Activated naive CD4-positive, alpha-beta T cell treated with anti-CD3 and anti-CD28 coated beads, Interleukin-2, amount 50 U/mL, for 72 hours (primary cell): ENCODE measurements at places on chromosomes 4 and X. TPM values are rescaled to one million over a fixed set of nuclear protein-coding genes. Genes with fewer than 3 reads are reported as not detected.
A peak's percentile ranks its signal among the peaks of the same experiment; 100 is the strongest.

Gene GPRASP3
- total RNA-seq, result 3.1 TPM

Gene CTAG2
- not detected for total RNA-seq

Gene SLC25A53
- total RNA-seq, result 8.1 TPM

- DNase-seq, result no peak
Measured at GRCh38 chr4:144399927-144400326, 246.0 kb upstream of the HHIP start.

DNA sequence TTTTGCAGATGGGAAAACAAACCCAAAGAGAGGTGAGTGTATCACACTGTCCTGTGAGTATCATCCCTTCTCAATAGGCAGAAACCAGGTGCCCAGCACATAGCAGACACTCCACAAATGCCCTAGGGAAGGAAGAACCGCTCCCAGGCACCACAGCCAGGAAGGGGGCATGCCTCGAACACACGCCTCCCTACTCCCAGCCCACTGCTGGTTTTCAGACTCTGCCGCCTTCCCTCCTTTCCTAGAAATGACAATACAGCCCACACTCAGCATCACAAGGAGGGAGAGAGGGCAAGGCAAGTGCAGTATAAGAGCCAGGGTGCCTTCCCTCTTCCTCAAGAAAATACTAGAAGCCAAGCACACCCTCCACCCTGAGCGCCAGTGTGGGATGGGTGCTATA, 16.2 kb downstream of the JAKMIP1 start:
- no peak for DNase-seq

- no peak for DNase-seq
Measured at GRCh38 chrX:40474205-40474626, 106.6 kb upstream of the ATP6AP2 start.

DNA sequence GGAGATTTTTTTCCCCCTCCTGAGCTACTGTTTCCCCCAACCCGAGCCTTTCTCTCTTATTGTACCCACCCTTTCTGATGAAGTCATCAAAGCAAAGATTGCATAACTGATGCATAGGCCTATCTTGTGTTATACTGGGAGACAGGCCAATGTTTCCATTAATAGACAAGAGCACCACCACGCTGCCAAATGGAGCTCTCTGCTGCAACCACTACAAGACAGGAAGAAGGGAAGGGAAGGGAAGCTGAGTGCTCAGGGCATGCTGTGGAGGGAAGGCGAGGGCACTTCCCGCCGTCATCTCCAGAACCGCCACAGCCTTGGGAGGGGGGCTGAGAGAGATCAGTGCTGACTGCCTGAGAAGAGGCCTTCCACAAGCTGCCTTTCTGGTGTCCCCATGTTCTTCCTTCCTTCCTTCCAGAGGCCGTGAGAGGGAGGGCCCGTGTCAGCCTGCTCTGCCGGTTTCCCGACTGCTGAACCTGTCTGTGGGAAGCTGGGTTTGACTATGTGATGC, 75.0 kb downstream of the MGST2 start:
- no peak for DNase-seq

- no peak for DNase-seq
Measured at GRCh38 chrX:130625386-130625785, 223.6 kb downstream of the RBMX2 start.

DNA sequence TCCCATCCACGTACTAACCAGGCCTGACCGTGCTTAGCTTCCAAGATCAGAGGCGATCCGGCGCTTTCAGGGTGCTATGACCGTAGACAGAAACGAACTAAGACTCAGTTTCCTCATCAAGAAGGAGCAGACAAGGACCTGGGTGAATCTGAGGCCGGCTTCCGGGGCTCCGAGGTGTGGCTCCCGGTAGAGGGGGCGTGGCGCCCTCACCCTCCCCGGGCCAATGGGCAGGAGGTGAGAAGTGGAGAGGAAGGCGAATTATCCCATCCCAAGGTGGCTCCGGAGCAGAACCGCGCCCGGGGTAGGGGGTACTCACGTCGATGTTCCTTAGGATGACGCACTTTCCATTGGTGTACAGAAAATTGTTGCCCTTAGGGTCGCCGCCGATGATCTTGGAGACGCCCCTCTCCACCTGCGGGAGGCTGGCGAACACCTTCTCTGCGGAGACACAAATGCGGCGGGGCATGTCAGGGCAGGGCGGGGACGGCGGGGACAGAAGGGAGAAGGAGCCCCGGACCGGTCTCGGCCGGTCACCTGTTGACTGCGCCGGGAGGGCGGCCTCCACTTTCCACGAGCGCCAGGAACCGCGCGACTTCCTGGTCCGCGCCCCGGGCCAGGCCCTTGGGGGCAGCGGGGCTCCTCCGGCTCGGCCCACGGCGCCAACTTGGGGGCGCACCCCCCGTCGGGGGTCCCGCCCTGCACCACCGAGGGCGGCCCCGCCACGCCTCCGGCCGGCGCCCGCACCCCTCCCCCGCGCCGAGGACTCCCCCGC, 616 bp downstream of the WDR1 start:
- peak; percentile 82 for DNase-seq

Gene SPINK2
- total RNA-seq, result not detected

DNA sequence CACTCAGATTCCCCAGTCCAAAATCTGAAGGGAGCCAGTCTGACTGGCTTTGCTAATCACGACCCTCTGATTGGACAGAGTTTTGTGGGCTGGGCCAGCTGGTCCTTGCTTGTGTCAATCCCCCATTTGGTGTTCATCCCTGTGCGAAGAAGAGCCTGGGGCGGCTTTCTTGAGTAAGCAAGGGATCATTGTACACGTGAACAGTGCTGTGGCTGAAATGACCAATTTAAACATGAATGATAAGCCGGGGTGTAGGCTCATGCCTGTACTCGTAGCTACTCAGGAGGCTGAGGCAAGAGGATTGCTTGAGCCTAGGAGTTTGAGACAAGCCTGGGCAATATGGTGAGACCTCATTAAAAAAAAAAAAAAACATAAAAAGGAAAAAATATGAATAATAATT, 379.1 kb downstream of the RAPGEF2 start:
- no peak for DNase-seq

DNA sequence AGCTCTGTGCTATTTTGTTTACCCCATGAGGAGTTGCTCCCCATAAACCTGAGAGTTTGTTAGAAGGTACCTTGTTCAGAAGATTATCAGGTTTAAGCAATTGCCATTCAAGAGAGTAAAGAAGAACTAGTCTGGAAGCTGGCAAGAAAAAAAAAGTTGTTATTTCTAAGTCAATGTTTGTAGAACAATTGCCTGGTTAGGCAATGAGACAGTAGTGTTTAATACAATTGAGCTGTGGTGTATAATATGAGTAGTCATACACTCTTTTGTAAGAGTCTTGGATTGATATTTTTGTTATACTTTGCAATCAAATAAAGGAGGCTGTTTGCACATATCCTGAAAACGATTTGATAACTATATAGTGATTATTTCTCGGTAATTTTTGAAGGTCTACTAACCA, 44.7 kb downstream of the GALNT7 start:
- no peak for DNase-seq

Gene RAB40AL
- not detected for total RNA-seq

DNA sequence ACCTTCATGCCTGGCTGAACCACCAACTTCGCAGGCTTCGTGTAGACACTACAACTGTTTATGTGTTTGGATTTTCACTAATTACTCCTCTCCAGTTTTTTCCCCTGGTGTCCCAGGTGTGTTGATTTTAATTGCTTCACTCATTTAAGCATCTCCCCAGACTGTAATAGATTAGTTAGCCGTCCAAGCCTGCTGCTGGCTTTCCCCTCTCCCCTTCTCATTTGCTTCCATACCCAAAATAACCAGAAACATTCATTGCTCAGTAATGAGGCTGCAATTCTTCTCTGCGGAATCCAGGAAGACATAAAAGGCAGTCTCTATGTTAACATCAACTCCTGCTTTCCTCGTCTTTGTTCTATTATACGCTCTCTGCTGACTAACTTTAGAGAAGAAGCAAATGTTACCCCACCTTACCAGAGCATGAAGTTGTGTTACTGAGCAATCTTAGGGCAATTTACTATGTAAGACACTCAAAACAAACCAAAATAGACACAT, 37.9 kb upstream of the SCRG1 start:
- no peak for DNase-seq

GRCh38 chr4:16066586-16067128, 17.2 kb downstream of the PROM1 start:
- no peak for DNase-seq

Gene IDH3G
- 60.8 TPM for total RNA-seq

Gene RPA4
- total RNA-seq, result 0.62 TPM

- DNase-seq, result peak; percentile 65
Measured at GRCh38 chr4:147731580-147732517, at the start of gene ARHGAP10. TSS of gene ARHGAP10 (plus strand) at chr4:147732088. CDS start at chr4:147732302, 214 bp downstream.

Gene XAGE2
- total RNA-seq, result not detected

Gene CFAP99
- total RNA-seq, result not detected

DNA sequence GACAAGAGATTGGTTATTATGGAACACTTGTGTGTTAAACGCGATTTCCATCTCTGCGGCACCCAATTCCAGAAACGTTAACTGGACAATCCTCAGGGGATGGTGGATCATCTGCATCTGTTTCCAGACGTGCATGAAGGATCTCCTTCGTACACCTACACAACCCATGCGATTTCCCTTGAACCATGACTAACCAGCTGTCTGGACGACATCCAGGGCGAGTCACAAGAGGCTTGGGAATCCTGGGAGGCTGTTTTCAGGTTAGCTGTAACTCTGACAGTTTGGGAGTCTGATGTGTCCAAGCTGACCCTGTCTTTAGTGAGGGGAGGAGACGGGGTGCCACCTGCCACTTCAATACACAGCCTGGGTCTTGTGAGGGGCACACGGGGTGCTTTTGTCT, 84.5 kb downstream of the GATB start:
- no peak for DNase-seq

DNA sequence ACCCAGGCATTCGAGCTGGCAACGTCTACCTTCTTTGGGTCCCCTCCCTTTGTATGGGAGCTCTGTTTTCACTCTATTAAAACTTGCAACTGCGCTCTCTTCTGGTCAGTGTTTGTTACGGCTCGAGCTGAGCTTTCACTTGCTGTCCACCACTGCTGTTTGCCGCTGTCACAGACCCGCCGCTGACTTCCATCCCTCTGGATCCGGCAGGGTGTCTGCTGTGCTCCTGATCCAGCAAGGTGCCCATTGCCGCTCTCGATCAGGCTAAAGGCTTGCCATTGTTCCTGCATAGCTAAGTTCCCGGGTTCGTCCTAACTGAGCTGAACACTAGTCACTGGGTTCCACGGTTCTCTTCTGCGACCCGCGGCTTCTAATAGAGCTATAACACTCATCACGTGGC, 183.5 kb upstream of the GALNTL6 start:
- no peak for DNase-seq

DNA sequence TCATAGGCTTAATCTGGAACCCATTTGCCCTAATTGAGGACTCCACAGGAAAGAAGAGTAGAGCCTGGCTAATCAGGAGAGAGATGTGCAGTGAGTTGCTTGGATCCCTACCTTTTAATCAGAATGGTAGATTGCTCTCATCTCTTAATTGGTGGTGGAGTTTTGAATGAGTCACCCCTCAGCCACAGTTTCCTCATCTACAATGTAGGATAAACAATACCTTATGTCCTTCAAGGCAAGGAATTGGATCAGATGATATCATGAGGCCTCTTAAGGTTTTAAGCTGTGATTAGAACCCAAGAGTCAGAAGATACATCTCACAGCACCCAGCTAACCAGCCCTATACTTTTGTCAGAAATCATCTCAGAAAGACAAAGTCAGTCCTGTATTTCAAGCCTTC, 39.1 kb downstream of the PDGFRA start:
- no peak for DNase-seq

- DNase-seq, result no peak
Measured at GRCh38 chr4:8071766-8072165, 86.8 kb downstream of the ABLIM2 start.

GRCh38 chr4:8523766-8524165, 56.4 kb upstream of the GPR78 start:
- no peak for DNase-seq

DNA sequence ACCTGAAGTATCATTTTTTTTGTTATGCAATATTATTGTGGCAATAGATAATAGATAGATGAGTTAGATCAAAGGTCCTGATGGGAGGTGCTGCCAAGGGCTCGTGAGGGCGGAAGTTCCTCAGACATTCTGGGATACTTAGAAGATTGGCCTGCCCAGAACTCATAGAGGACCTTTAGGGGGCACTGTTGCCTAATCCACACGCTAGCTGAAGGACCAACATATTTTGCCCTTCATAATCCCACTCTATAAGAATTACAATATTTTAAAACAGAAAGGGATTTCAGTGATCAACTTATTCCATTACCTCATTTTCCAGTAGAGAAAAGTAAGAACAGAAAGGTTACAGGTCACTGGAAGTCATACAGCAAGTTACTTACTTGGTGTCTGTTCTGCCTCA, 22.9 kb upstream of the COX7B2 start:
- peak; percentile 15 for DNase-seq

GRCh38 chr4:116229420-116229819, 856.0 kb downstream of the TRAM1L1 start:
- DNase-seq, result no peak

DNA sequence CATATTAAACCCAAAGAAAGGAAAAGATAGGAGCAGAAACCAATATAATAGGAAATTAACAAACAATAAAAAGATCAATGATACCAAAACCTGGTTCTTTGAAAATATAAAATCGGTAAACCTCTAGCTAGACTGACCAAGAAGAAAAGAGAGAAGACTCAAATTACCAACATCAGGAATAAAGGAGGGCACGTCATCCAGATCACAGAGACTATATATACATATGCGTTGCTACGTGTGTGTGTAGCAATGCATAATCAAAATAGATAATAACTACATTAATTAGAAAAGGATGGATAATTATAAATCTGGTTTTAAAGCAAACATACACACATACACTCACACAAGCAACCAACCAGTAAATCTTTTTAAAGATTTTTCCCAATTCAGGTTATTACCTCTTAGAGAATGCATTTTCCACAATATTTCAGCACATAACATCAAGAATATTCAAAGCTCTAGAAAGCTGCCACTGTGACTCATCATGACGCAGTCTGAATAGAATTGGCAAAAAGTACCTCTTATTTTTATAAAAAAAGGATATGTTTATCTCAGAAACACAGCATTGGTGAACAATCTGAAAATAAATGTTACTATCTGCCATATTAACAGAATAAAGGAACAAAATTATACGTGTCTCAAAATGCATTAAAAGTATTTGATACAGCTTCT, 41.4 kb upstream of the USP9X start:
- DNase-seq, result no peak

- DNase-seq, result no peak
Measured at GRCh38 chr4:185013417-185014125, 4.7 kb upstream of the HELT start.

Gene OFD1
- 40.7 TPM for total RNA-seq

Gene HERC3
- total RNA-seq, result 64.3 TPM

DNA sequence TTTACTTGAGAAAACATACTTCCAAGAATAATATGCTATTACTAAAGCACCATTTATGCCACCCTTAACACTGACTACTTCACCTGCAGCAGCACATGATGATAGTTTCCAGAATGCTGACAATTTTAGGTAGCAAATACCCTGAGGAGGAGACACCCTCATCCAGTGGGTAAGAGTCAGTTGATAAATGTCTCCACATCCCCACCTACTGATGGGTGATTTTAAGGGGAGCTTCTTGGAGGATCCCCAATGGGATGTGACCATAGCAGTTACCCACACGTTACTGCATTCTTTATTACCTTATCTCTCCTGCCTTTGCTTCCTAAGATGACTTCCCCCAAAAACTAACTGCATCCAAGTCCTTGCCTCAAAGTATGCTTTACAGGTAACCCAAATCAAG, 131.2 kb upstream of the SMARCAD1 start:
- DNase-seq, result no peak

Gene IL2RG
- 349 TPM for total RNA-seq
